ENCODE measurements at places on chromosomes 5 and 9.
A peak's percentile ranks its signal among the peaks of the same experiment; 100 is the strongest.

DNA sequence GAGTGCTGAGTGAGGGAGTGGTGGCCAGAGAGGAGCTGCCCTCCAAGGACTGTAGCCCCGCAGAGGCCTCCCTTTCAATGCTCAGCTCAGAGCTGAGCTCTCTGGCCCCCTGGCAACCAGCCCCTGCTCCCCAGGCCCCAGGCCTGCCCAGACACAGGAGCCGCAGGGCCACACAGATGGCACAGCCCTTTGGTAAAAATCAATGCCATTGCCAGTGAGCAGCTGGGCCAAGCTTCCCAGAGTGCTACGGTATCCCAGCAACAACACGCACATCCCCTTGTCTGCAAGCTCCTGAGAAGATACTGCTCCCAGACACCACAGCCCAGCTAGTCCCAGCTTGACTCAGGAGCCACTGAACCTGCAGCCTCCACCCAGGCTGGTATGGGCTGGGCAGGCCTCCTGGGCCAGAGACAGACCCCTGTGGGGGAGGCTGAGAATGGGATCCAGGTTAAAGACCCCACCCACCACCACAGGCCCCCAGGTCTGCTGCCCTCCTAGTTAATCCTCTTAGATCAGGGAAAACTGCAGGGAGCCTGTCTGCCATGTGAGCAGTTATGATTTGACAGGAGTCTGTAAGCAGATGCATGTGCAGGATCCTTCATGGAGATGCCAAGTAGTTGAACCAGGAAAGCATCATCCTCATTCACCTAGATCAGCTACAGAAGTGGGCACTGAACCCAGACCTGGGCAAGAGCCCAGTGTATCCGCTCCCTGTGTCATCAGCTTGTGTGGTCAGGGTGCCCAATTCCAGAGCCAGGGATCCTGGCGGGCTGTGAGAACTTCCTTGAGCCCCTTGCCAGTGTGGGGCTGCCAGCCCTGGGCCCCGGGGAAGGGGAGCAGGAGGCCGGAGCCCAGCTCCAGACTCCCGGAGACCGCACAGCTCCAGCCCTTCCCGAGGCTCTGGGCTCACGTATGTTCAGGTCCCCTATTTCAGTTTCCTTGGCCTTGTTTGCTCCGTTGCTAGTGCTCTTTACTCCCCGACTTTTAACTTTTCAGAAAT is 26.7 kb upstream of the ADAMTS2 start:
- DNase-seq, result no peak

- DNase-seq, result no peak
Measured at GRCh38 chr9:105485131-105485530, 37.3 kb downstream of the FSD1L start.

DNA sequence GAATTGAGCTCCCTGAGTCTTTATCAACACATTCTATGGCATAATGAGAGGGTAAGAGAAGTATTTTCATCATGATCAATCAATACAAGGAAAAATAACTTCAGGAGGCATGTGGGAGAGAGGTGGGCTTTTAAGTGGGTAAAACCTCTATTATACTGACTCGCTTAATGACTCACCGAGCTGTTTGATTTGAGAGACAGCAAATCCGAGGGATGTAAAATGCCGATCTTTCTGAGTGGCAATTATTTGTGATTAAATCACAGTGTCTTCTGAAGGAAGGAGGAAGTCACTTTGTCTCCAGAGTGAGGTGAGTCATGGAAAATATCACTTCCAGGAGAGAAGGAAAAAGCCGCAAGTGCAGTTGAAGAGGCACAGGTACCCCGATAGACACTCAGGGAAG is 320.4 kb downstream of the DRD1 start:
- no peak for DNase-seq

DNA sequence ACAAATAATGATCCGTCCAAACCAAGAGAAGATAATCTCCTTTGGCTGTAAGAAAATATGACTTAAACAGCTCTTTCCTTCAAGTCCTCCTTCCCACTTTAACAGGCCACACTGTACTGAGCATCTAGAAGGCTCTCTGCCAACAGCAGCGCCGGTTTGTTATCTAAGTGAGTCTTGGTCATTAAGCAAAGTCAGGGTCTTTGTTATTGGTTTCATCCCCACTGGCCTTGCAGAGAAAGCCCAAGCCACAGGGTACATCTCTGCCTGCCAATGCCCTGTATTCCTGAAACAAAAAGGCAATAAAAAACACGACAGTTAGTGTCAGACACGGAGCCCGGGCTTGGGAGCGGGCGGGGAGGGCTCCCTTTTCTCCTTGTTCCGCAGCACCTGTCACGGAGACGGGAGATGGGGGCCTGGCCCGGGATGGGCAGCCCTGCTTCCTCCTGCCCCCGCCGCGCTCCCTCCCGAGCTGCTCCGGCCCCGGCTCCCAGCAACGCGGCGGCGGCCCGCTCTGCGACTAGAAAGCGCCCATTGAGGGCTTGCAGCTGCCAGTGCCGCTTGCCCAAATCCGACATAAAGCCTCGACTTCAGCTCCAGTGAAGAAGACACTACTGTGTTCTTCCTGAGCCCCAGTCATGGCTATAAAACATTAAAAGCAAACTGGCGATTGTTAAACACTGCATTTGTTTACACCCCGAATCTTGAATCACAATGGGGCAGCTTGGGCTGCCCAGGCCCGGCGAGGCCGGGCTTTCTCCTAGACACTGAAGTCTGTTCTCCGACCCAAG is 28.1 kb upstream of the PIK3R1 start:
- DNase-seq, result peak; percentile 33

GRCh38 chr5:34838785-34839714 is at the start of gene TTC23L:
Gene TTC23L, plus strand, starts transcription at chr5:34839164. Its CDS starts 1,508 bp downstream, at chr5:34840672.
- DNase-seq, result peak; percentile 88

DNA sequence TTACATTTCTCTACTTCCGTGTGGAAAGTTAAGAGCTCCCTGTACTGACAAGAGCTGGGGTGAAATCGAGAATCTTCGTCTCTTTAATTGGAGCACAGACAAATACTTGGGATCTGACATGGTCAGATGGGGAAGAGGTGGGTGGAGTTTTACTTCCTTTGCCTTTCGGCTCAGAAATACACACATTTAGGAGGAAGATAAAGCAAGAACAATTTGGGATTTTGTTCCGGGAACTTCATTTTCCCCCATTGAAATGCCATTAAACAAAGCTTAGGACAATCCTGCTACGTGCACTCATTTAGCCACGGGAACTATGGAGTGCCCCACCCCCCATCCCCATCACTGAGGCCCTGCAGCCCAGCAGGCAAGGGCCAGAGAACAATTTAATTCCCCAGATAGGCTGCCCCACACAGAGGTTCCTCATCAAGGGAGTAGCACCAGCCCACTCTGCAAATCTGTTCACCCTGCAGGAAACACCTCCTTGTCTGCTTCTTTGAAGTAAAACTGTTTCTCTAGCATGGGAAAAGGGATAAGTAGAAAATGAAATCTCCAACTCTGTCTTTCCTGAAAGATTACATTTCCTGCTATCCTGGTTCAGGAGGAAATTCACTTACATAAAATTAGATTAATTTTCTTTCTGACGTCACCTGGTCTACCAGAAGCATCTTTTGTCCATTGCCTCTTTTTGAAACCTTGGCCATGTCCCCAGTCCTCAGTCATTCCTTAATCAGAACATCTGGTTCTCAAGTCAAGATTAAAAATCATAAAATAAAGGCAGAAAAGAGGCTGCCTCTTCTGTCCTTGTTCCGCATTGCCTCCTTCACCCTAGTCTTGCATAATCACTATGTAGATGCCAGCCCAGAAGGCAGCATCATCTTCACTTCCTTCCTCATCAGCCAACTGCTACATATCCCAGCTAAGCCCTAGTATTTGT is 206.4 kb downstream of the ENC1 start:
- DNase-seq, result no peak

GRCh38 chr5:407051-407450 is 35.9 kb upstream of the EXOC3 start:
- no peak for DNase-seq
